ENCODE measurements at places on chromosomes 4 and X.

GRCh38 chrX:20479896-20480295 lies 213.2 kb upstream of the RPS6KA3 start:
- no peak for DNase-seq

- DNase-seq: no peak
These were observed 1.8 kb downstream of the LNX1 start for GRCh38 chr4:53589511-53589910.

- DNase-seq: no peak
These were observed 1.6 kb downstream of the SPARCL1 start for GRCh38 chr4:87527431-87528220.

- DNase-seq: no peak
These were observed 18.4 kb downstream of the IQSEC2 start for GRCh38 chrX:53262918-53263394.

GRCh38 chr4:156931267-156931666 lies 40.3 kb downstream of the PDGFC start:
- no peak for DNase-seq

Data from T-helper 22 cell (primary cell).